T-helper 1 cell (primary cell): ENCODE measurements at places on chromosomes 6 and 20.

DNA sequence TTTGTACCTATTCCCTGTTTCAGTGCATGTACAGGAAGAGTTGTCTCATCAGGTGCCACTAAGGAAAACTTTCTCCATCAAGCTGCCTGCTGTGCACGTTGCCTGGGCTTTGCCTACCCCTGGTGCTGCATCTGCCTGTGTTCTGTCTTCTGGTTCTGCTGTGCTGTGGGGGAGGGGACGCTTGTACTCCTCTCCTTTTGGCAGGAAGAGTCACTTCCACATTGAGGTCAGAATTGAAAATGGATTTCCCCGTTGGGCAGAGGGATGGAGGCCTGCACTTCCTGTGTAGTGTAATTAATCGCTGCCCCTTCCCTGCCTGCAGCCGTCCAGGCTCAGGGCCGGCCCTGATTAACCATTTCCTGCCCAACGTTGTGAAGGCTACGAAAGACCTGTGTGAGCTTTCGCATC is 153.3 kb downstream of the SCML4 start:
- no peak for DNase-seq

DNA sequence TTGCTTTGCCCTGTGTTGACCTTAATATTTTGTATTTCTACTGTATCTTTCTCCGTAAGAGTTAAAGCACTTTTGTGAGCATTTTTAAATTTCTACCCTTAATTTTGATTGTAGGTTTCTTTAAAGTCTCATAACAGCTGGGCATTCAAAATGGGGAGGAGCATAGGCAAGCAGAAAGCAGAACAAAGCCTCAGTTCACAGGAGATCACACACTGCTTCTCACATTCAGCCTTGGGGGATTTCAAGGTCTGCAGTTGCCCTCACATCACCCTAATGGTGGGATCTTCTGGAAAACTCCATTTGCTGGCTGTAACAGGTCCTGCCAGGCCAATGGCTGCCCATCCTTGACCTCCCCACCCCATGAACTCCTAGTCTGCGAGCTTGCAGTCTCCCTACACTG is 292.9 kb downstream of the PHACTR1 start:
- no peak for DNase-seq

- DNase-seq, result no peak
Observed at GRCh38 chr6:143555582-143555981, 44.1 kb upstream of the FUCA2 start.

DNA sequence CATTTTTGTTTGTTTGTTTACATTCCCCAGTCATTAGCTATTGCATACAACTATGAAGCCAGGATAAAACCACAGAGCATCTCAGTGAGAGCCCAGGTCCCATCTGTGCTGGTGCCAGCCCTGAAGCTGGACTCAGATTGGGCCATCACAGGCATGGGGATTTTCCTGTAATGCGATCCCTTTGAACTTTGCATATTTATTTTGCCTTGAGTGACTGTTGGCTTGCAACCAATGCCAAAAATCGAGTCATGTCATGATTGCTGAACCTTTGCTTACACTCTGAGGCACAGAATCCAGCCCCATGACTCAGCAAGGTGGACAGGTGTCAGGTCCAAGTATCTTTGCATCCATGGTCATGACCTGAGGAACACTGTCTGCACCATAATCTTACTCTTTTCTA is 46.2 kb upstream of the GGTLC1 start:
- DNase-seq, result no peak

GRCh38 chr6:167856474-167856873 is 29.8 kb downstream of the AFDN start:
- no peak for DNase-seq

DNA sequence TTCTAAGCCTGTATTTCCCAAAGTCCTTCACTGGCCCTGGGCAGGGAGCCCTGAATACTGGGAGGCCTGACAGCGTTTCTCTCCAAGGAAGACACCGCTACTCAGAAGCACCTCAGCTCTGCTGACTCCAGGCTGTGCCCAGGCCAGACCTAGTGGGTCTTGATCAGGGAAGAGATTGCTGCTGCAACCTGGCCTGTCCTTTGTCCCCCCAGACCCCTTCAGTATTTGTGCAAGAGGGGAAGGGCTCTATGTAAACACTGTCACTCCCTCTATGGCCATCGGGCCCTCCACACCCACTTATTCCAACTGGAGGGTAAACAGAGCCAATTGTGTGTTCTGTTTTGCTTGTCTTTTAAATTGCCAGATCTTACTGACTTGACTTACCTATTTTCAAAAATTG is 20.6 kb downstream of the PLEKHG1 start:
- no peak for DNase-seq

DNA sequence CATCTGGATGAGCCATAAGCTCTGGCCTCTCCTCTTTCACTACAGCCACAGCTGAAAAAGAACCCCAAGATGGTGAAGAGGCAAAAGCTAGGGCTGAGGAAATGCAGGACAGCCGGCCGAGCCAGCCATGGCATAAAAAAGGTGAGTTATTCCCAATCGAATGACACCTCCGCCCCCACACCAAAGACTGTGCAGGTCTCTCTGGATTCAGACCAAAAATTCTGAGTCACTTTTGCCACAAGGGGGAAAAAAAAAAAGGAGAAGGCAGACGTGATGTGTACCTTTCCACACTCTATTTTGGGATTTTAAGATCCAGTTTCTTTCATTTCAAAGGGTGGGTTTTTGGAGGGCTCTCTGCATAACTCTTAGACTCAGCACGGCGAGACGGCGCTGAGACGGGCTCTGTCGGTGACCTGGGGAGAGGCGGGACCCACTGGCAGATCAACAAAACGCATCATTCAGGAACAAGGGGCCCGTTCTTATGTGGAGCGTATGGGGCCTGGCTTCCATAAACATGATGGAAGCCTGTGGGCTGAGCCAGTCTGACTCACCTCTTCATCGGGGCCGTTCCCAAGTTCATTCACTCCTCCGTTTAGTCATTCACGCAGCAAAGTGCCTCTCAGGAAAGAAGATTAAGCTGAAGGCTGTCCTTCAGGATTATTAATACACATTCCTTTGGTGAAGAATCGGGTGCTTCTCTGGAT is 54.8 kb downstream of the NFATC2 start:
- DNase-seq, result no peak

- no peak for DNase-seq
Observed at GRCh38 chr6:20810727-20811108, 276.5 kb downstream of the CDKAL1 start.

DNA sequence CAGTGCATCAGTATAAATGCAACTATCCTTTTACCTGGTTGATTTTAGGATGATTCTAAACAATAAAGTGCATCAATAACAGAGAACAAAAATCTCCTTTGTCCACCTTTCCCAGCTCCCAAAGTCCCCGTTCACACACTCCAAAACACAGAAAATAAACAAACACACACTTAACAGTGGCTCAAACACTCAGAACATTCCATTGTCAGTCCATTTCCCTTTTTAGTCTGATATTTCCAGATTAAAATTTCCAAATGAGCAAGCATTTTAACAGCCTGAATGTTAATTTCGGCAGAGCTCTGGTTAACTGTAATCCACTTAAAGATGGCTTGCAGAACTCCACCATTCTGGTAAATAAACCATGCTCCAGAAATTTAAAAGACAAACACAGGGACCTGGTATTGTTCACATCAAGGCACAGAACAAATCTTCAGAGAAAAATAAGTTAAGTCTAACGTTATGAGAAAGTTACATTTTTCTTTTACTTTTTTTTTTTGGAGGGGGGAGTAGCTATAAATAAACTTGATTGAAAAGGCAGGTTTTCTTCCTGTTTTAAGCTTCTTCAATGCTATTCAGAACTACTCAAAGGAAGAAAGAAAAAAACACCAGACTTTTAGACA is 100.8 kb downstream of the DST start:
- DNase-seq, result no peak

GRCh38 chr20:63490416-63490815 is 8.5 kb downstream of the EEF1A2 start:
- no peak for DNase-seq

DNA sequence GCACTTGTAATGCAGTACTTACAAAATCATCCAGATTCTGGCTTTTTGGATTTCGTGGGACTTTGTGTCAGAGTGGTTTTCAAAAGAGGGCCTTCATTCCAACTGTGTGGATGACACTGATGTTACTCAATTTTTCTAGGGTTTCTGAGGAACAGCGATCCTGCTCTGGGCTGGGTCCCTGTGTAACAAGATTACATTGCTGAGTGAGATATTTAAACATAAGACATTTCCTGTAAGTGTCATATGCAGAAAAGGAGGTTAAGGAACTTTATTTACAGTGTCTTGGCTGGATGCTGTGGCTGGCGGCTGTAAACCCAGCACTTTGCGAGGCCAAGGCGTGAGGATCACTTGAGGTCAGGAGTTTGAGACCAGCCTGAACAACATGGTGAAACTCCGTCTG is 6.7 kb downstream of the ZFAND3 start:
- DNase-seq, result no peak

GRCh38 chr20:49694450-49695071 is 19.1 kb downstream of the B4GALT5 start:
- DNase-seq, result no peak

GRCh38 chr6:37435816-37436215 is 2.8 kb downstream of the CMTR1 start:
- DNase-seq, result no peak

DNA sequence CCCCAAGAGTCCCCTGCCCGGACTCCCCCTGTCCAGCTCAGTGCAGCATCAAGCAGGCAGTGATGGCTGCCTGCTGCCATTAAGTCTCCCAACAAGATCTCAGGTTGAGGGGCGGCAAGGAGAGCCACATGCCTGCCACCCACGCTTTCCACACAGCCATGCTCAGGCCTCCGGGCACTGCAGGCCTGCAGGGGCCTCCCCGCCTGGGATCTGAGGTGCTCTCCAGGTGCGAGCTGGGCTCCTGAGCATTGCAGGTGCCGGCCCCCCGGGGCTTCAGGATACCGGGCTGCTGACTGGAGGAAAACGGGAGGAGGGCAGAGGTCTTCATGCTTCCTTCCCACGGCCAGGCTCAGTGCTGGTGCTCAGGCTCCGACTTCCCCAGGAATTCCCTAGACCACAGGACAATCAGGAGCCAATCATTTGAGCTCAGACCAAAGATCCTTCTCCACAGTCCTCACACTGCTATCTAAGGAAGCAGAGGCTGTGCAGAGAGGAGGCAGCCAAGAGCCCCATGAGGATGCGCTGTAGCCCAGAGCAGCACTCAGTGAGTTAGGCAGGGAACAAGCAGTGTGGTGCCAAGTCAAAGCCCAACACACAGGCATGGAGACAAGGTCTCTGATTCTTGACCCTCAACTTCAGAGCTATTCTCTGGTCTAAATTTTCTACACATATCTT is 52.7 kb downstream of the PYGB start:
- DNase-seq, result no peak

GRCh38 chr6:14614631-14615030 is 497.1 kb downstream of the CD83 start:
- DNase-seq, result no peak

DNA sequence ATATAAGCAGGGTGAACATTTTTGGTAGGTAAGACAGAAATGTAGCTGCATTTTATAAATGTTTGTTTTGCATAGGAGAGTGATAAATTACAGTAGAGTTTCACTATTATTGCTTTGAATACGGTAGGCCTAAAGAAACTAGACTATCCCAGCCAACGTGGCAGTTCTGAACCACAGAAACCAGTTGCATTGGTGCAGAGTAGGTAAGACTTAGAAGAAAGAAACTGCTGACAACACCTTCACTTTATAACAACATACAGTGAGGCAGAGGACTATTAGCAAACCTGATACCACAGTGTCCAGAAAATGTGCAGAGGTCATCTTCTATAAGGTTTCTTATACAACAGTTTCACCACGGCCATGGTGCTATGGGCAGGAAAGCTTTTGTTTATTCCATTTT is 566.1 kb downstream of the KIF16B start:
- no peak for DNase-seq

- DNase-seq, result no peak
Observed at GRCh38 chr6:138863321-138863720, 67.4 kb downstream of the ECT2L start.

DNA sequence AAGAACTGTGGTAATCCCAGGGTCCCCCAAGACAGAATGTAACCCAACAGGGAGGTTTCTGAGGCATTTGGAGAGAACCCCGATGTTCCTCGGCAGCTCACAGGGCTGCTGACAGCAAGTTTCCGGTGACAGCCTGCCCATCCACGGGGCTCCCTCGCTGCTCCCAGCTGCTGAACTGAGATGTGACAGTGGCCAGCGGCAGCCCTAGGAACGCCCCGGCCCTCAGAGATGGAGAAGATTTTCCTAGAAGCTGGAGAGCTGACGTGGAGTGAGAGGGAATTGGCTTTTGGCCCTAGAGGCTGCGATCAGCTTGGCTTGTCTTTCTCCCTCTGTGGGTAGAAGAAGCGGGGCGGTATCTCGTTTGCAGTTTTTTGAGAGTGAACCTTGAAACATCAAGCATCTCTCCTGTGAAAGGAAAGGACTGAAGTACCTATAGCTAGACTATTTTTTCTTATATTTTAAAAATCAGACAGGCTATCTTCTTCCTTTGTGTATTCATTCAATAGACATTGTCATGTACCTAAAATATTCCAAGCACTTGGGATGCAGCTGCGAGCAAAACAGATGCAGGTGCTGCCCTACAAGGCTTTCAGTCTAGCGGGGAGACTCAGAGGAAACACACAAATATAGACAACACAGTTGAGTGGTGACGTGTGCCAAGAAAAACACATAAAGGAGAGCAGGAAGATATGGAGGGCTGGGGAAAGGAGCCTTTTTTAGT is 28.4 kb upstream of the NFATC2 start:
- DNase-seq, result no peak

GRCh38 chr6:84284428-84285049 is 57.1 kb upstream of the CEP162 start:
- DNase-seq, result no peak

DNA sequence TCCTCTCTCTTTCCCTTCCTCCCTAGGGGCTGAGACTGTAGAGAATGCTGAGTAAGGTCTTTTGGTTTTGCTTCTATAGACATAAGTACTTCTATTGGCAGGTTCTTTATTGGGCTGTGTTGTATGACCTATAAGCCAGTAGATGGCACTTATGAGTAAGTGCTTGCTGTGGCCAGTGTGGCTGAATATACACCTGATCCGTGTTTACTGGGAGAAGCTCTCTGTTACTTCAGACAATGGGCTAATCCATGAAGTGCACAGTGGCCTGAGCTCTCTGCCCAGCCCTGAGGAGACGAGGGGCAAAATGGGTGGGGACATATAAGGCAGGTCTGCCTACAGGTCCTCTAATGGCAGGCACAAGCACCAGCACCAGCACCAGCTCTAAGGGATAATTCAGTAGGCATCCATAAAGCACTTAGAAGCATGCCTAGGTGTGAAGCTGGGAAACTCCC is 610.3 kb downstream of the RNF144B start:
- DNase-seq, result no peak

GRCh38 chr6:169240591-169241390 is 12.9 kb downstream of the THBS2 start:
- no peak for DNase-seq

GRCh38 chr6:112173221-112173804 is 81.1 kb downstream of the LAMA4 start:
- DNase-seq, result no peak

- no peak for DNase-seq
Observed at GRCh38 chr6:107493158-107494057, 3.5 kb downstream of the SOBP start.

- DNase-seq, result no peak
Observed at GRCh38 chr6:62466607-62467006, 180.6 kb upstream of the KHDRBS2 start.

- DNase-seq, result peak; percentile 52
Observed at GRCh38 chr20:5001174-5002076, at the start of gene SLC23A2. SLC23A2 (minus strand) TSS chr20:5001510; CDS start chr20:4932562, 68,948 bp downstream.
